ENCODE measurements at places on chromosomes 12 and 14.
A peak's percentile ranks its signal among the peaks of the same experiment; 100 is the strongest.

DNA sequence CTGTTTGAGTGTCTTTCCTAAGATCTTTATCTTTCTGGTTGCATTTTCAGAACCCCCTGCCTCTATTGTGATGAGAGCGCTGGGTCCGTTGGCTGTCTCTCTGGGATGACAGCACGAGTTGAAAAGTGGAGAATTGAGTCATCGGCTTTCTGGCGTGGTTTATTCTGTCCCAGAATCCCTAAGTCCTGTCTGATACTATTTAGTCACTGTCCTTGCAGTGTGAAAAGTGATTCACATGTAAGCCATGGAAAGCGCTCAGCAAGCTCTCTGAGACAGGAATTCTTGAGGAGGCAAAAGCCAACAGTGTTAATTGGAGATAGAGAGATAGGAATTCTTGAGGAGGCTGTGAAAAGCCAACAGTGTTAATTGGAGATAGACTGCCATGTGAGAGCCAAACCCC, 121.7 kb downstream of the CHST11 start:
- no peak overlapping the region for H3K27ac ChIP-seq
- peak; percentile 65 for DNase-seq
- peaks cover 12% of the 10 kb centered on the region for H3K4me1 ChIP-seq
- no peak overlapping the region for H3K4me3 ChIP-seq
- no peaks in the 10 kb centered on the region for H3K27me3 ChIP-seq

DNA sequence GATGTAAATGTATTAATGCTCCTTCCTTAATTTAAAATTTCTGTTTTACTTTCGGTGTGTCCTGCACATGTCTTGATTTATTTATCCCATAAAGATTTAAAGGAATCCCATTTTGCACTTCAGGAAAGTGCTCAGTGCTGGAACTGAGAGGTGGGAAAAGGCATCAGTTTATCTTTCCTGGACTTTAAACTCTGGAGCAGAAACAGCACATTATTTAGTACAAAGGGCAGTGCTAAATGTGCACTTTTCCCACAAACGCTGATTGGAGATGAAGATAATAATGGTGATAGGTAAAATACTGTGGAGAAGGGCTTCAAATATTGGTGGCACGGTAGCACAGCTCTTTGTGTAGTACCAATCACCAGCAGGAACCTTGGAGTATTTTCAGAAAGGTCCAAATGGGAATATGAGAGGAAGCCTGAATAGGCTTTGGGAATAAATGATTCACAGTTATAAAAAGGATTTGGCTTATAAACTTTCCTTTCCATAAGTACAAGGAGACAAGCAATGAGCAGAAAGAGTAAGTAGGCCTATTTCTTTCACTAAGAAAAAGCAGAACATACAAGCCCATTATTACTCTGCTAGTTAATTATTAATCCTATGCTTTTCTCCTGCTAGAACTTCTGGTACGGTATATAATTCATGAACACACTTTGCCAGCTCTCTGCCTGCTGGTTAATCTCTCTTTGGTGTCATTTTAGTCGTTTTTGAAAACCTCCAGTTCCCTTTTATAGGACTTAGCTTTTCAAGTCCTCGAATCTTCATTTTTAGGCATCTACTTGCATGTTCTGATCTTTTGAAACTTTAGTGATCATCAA, 58.3 kb downstream of the SLC15A5 start:
- no peak for DNase-seq
- H3K4me1 ChIP-seq: peaks cover 8% of the 10 kb centered on the region
- H3K27ac ChIP-seq: no peak overlapping the region
- H3K36me3 ChIP-seq: no peaks in the 10 kb centered on the region
- H3K27me3 ChIP-seq: no peaks in the 10 kb centered on the region
- no peak overlapping the region for H3K4me3 ChIP-seq

GRCh38 chr14:31898838-31899528, 178.1 kb upstream of the ARHGAP5 start:
- H3K27ac ChIP-seq: no peak overlapping the region
- peak; percentile 21 for DNase-seq
- H3K4me3 ChIP-seq: no peak overlapping the region
- peaks cover 41% of the 10 kb centered on the region for H3K4me1 ChIP-seq
- H3K27me3 ChIP-seq: no peaks in the 10 kb centered on the region

- no peak overlapping the region for H3K27ac ChIP-seq
- DNase-seq: no peak
- no peaks in the 10 kb centered on the region for H3K4me1 ChIP-seq
- H3K36me3 ChIP-seq: no peaks in the 10 kb centered on the region
Observed at GRCh38 chr14:92850492-92850891, 56.4 kb downstream of the GOLGA5 start.

GRCh38 chr12:69922999-69923398, 98.0 kb downstream of the MYRFL start:
- no peak overlapping the region for H3K4me3 ChIP-seq
- no peaks in the 10 kb centered on the region for H3K36me3 ChIP-seq
- no peak overlapping the region for H3K27ac ChIP-seq
- no peaks in the 10 kb centered on the region for H3K27me3 ChIP-seq
- H3K4me1 ChIP-seq: no peaks in the 10 kb centered on the region
- DNase-seq: no peak

Data from PC-3 (cell line).